ENCODE measurements at places on chromosomes 3 and 15.

GRCh38 chr3:146921693-146922092 is 316.5 kb upstream of the PLSCR5 start:
- DNase-seq: no peak

DNA sequence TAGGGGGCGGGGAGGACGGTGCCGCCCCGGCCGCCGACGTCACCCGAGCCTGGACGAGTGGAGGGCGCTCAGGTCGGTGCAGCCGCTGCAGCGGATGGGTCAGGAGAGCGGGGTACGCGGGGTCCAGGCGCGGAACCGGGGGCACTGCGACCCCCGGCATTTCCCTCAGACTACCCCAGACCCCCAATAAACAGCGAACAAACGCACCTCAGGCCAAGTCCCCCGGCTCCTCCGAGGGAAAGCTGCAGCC is 78.9 kb downstream of the IQSEC1 start:
- DNase-seq: no peak

DNA sequence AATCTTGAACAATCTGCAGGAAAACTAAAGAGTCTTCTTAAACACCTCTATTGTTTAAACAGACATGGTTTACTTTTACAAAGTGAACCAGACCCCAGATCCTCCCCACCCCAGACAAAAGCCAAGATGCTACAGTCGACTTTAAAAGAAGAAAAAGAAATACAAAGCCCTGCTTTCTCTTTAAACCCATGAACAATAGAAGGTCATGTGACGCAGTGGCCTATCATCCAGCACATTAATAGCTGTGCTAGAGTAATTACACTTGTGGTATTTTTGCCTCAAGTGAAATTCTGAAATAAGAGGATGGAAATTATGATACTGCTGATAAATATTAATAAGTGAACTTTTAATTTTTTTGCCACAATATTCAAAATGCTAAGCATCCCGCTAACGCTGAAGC is 613.4 kb downstream of the FOXP1 start:
- no peak for DNase-seq

GRCh38 chr15:63495343-63495742 is 9.1 kb upstream of the USP3 start:
- no peak for DNase-seq

DNA sequence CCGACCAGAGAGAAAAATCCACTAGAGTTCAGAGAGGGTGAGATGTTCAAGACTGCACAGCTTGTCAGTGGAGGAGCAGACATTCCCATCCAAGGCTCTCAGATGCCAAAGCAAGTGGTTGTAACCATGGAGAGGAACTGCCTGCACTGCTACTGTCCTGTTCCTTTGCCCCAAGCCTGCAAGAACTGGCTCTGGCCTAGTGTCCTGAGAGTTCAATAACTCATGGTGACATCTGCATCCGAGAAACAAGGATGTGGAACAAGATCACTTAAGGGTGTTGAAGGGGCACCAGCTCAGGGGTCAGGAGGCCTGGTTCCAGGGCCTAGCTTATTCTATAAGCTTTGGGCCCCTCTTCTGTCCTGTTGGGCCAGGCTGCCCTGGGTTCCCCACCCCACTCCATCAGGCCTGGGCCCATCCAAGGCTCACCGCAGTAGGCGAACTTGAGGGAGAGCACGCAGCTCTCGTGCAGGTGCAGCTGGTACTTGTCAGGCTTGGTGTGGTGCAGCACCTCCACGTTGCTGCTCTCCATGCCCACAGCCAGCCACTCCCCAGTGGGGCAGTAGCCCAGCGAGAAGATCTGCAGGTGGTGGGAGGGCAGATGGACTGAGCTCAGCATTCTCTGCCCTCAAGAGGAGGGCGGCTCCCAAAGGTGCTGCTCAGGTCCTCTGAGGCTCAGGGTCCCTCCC is 45.6 kb downstream of the TLE3 start:
- DNase-seq: no peak

GRCh38 chr3:59258550-59259260 is 208.9 kb upstream of the CFAP20DC start:
- DNase-seq: no peak

DNA sequence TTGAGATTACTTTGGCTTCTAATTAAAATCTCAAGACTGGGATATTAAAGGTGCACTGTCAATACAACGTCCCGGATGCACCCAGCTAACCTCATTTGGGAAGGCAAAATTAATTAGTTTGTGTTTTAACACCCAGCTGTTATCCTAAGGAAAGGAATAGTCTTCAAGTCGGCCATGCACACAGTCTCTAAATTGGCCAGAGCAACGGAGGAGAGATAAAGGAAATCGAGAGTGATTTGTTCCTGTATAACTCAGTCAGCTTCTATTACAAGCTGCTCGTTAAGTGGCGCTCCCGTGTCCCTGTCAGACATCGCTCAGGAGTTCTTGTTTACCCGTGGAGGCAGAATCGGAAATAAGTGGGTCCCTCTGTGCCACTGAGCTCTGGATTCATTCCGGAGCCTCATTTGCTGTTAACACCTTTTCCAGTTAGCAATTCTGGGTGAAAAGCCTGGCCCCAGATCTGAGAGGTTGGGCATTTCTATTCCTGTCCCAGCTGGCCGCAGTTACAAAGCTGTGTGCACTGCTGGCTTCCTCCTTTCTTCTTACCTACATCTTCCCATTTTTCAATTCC is 63.9 kb downstream of the ST8SIA2 start:
- no peak for DNase-seq

All from BJ (cell line).